ENCODE measurements at places on chromosomes 12 and 14.

DNA sequence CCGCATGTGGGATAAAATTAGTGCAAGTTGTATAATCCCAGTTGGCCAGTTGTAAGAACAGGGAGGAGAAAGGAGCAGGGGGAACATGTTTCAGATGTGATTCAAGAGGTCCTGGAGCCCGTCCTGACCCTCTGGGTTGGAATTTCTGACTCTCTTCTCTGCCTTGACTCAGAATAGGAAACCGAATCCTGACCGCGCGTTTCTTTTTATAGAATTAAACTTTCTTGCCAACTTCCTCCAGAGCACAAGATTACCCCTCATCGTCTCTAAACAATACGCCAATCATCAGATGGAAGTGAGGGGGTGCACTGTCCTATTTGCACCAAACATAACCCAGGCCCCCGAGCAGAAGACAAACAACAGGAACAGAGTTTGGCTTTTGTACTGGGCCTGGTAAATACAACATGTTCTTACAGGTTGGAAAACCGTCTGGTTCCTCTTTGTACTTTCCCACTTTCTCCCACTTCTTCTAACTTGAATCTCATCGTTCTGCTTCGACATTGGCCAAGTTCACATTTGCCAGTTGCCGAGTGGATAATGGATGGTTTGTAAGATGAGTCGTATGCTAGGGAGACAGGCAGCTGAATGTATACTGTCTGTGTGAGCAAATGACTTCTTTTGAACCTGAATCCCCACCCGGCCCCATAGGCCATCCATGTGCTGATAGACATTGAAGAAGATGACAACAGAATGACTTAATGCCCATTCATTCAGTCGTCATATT lies 42.6 kb upstream of the MED13L start:
- DNase-seq = peak; percentile 91

- no peak for DNase-seq
Observed at GRCh38 chr14:92514844-92515514, 1.4 kb downstream of the RIN3 start.

DNA sequence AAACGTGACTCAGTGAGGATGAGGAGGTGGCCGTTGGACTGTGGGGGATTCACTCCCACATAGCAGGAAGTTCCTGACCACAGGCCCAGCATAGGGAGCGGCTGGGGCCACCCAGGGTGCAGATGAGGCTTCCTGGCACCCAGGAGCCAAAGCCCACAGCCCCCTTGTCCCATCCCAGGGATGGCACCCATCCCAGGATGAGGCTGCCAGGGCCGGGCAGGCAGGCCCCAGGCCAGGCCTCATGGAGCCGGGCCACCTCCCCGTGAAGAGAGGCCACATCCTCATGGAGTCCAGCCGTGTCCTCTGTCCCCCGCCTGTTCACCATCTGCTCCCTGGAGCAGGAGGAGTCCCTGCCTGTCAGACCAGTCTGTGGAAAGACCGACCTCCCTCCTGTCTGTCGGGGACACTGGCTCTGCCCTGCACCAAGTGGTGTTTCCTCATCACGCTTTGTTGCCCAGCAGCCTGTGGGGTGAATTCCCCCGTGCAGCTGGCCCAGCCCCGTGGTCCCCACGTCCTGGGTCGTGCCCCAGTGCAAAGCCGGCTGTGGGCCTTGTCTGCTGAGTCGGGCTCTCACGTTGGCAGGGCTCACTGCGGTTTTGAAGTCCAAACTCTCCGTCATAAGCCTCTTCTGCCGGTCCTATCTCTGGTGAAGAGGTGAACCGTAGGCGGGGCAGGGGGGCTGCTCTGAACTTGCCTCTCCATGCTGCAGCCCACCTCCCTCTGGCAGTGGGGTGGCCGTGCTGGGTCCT lies 24.5 kb downstream of the MMP17 start:
- DNase-seq = no peak

DNA sequence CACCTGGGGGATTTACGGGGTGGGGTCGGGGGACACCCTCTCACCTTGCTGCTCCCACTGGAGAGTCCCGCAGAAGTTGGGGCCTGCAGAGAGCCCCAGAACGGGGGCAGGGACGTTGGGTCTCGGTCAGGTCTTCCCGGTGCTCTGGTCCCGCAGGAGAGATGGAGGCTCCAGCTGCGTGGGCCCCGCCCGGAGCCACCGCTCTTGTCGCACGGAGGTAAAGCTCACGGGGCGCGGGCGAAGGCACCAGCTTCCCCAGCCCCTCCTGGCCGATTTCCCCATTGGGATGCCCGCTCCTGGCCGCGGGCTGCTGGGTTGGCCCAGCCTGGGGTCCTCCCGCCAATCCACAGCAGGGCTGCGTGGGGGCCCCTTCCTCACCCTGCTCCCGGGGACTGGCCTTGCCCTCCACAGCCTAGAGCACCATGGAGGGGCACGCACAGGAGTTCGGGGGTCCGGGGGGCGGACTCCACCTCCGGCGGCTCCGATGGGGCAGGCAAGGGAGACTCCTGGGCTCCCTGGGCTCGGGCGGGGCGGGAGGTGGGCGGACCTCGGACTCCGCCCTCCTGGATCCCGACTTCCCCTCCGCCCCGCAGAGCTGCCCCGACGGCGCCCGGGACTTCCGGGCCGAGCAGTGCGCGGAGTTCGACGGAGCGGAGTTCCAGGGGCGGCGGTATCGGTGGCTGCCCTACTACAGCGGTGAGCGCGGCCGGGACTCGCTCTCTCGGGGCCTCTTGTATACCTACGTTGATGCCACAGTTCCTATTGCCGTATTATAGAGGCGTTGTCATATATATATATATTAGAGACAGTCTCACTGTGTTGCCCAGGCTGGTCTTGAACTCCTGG lies 8.4 kb downstream of the PAPLN start:
- DNase-seq = no peak

DNA sequence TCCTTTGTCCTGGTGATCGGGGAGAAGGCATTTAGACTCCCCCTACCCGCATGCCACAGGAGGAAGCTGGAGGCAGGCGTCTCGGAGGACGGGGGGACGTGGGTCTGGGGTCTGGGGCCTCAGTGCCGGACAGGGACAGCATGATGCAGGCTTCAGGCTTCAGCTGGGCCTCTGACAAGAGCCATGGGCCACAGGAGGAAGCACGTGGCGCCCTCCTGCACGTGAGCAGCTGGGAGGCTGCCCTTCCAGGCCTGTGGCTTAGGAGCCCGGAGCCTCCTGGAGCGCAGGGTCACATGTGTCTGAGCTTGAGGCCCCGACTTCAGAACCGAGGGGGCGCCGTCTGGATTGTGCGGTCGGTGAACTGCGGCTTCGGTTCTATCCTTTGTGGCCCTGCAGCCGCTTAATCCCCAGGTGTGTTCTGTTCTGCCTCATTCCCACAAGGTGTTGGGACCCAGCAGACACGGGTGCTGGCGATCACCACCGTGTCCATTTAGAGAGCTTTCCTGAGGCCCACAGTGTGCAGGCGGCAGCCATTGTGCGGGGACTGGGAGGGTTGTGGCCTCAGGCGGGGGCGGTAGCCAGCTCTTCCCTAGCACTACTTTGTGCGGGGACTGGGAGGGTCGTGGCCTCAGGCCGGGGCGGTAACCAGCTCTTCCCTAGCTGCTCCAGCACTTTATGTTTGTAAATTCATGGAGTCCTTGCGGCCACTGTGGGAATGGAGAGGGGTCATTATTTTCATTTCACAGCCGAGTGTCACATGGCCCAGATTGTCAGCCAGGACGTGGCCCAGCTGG lies 150.2 kb downstream of the ADGRD1 start:
- DNase-seq = no peak

GRCh38 chr12:94049718-94050117 lies 98.7 kb upstream of the PLXNC1 start:
- DNase-seq = no peak

- DNase-seq = no peak
Observed at GRCh38 chr14:93772263-93772662, 16.0 kb downstream of the PRIMA1 start.

- no peak for DNase-seq
Observed at GRCh38 chr14:49971156-49972130, 78.6 kb downstream of the ARF6 start.

- no peak for DNase-seq
Observed at GRCh38 chr12:67446716-67447115, 177.6 kb downstream of the CAND1 start.

All from muscle of arm (tissue), 14 donors.